ENCODE measurements at places on chromosomes 5 and 9. TPM values are rescaled to one million over a fixed set of nuclear protein-coding genes. Genes with fewer than 3 reads are reported as not detected.

- no peak overlapping the region for H3K27ac ChIP-seq
- peaks cover 71% of the 10 kb centered on the region for H3K36me3 ChIP-seq
- peak; percentile 41 for DNase-seq
- no peaks in the 10 kb centered on the region for H3K4me1 ChIP-seq
- no peaks in the 10 kb centered on the region for H3K27me3 ChIP-seq
Observed at GRCh38 chr9:135816651-135816970, 90.7 kb downstream of the CAMSAP1 start.

- no peak overlapping the region for H3K27ac ChIP-seq
- no peak for DNase-seq
- no peaks in the 10 kb centered on the region for H3K4me1 ChIP-seq
- no peaks in the 10 kb centered on the region for H3K27me3 ChIP-seq
- H3K36me3 ChIP-seq, result no peaks in the 10 kb centered on the region
Observed at GRCh38 chr5:156560002-156560401, 233.0 kb downstream of the SGCD start.

DNA sequence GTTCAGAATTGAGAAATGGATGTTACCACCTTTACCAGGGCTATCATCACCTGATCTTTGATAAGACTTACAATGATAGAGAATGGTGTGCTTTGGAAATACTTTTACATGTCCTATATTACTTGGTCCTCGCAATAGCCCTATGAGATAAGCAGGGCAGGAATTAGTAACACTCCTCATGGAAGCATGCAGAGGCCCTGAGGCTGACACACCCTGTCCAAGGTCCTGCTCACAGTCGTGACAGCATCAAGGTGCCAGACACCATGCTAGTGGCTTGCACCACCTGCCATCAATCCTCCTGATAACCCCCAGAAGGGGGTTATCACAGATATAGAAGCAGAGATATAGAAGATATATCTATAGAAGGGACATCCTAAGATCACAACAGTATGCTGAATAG, 216.8 kb upstream of the TBC1D2 start:
- H3K4me1 ChIP-seq, result no peaks in the 10 kb centered on the region
- no peaks in the 10 kb centered on the region for H3K36me3 ChIP-seq
- H3K4me3 ChIP-seq, result no peak overlapping the region
- H3K27ac ChIP-seq, result no peak overlapping the region

DNA sequence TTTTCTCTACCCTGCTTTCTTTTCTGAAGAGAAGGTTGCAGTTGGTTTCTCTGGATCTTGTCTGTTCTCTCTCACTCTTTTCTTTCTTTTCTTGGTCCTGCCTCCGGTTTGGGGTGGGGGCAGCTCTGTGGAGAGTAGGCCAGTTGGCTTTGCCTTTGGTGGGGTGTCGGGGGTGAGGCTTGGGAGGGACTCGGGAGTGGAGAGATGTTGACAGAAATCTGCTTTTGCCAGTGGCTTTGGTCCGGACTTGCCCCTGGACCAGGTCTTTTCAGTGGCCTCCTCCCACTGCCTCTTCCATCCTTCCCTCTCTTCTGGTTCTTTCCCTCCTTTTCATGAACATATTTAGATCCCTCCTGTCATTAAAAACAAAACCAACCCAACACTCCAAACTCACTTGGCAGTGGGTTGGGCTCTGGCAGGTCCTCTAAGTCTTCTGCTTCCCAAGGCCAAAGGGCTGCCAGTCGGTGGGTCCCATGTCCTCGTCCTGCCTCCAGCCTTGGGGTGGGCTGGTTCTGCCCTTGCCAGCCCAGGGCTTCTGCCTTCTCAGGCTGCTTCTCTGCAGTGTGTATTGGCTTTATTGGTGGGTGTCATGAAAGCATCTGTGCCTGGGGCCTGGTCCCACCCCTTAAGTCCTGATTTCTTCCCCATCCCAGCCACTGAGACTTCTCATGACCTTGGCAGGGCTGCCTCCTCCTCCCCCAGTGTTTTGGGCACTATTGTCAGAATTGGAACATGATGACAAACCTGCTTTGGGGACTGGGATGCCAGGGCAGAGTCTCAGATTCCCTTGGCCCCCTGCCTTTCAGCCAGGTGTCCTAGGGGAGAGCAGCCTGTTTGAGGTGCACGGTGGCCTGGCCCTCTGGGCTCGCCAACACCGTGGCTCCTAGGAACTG, 16.9 kb downstream of the ANKRD33B start:
- no peaks in the 10 kb centered on the region for H3K36me3 ChIP-seq
- H3K4me1 ChIP-seq, result no peaks in the 10 kb centered on the region
- H3K4me3 ChIP-seq, result no peak overlapping the region

- no peak overlapping the region for H3K27ac ChIP-seq
- no peak overlapping the region for H3K4me3 ChIP-seq
- H3K4me1 ChIP-seq, result no peaks in the 10 kb centered on the region
- DNase-seq, result no peak
Observed at GRCh38 chr5:52597625-52598024, 190.1 kb upstream of the ITGA1 start.

The ANKDD1B gene
- total RNA-seq, result 1.9 TPM
